Activated T-cell treated with anti-CD3 and anti-CD28 coated beads, Interleukin-2, amount 50 U/mL, for 4 hours (primary cell): ENCODE measurements at places on chromosomes 2 and 18. TPM values are rescaled to one million over a fixed set of nuclear protein-coding genes. Genes with fewer than 3 reads are reported as not detected.

The TMEM237 gene
- total RNA-seq, result 6.8 TPM

The TUBB6 gene
- total RNA-seq, result 1.1 TPM

The GPR75 gene
- total RNA-seq, result 2.8 TPM

The UGT1A3 gene
- total RNA-seq, result not detected

The NR4A2 gene
- 27.8 TPM for total RNA-seq

The ASB18 gene
- not detected for total RNA-seq

The DIPK1C gene
- not detected for total RNA-seq

The RESP18 gene
- not detected for total RNA-seq

The NEU4 gene
- total RNA-seq, result not detected

The OTOS gene
- total RNA-seq, result not detected

The RASGRP3 gene
- 4.1 TPM for total RNA-seq

The VWC2L gene
- not detected for total RNA-seq

The CD207 gene
- not detected for total RNA-seq

The AAMP gene
- 142 TPM for total RNA-seq

The PSD4 gene
- total RNA-seq, result 172 TPM

The MAP3K19 gene
- not detected for total RNA-seq
